ENCODE measurements at places on chromosomes 3 and 15.

DNA sequence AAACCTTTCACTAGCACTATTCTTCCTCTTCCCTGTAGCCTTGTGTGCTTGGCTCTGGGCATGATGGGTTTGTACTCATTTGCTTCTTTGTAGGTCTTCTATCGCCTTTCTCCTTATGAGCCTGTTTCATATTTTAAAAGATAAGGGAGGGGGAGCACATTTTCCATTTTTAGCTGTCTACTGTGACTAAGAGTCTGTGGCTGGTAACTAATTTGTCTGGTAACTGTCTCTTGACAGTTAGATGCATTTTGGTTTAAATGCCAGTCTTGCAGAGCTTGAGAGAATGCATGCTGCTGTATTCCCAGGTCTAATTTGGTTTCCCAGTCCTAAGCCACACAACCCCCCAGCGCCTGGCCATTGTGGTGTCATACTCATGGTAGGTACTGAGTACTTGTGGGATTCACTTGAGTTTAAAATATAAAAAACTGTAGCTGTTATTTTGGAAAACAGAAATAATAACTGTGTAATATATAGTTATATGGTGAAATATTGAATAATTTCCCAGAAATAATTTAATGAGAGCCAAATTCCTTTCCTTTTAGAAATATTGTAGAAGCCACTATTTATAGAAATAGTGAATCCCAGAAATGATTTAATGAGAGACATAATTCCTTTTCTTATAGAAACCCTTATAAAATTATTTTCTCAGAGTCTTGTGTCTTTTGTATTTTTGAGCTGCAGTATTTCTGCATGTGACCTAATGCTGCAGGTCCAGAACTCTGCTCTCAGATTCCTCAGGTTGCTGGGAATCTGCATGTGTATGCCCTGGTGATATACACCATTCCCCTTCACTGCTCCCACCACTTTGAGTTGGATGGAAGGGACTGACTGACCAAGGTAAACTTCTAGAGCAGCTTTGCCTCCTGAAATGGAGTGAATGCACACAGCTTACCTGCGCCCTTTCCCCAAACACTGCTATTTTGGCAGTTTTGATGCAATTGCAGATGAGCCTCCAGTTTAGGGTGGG, 13.9 kb upstream of the GPR171 start:
- DNase-seq: no peak

DNA sequence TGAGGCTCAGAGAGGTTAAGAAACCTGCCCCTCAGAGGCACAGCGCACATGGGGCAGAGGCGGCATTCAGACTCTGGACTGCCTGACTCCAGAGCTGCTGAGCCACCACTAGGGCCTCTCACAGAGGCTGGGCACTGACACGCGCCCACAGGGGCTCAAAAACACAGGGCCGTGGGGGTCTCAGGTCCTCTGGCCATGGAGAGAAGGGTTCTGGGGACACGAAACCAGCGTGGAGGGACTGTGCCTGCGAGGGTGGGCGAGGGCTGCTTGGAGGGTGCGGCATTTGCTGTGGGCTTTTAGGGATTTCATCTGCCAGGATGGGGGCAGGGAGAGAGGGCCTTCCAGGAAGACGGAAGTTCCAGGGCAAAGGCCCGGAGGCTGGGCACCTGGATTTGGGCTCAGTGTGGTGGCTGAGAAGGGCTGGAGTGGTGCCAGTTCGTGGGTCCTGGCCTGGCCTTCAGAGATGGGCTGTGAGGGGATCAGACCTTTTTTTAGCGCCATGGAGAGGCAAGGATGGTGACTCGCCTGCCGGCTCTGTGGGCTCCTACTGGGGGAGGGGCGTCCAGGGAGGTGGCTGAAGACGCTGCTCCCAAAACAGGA, 69.6 kb downstream of the EFCAB12 start:
- no peak for DNase-seq

- DNase-seq: no peak
These were observed 255.5 kb downstream of the EPHB1 start for GRCh38 chr3:135050536-135050935.

GRCh38 chr3:27637346-27637995, 84.7 kb downstream of the EOMES start:
- no peak for DNase-seq

GRCh38 chr15:63481105-63481810, 23.1 kb upstream of the USP3 start:
- no peak for DNase-seq

DNA sequence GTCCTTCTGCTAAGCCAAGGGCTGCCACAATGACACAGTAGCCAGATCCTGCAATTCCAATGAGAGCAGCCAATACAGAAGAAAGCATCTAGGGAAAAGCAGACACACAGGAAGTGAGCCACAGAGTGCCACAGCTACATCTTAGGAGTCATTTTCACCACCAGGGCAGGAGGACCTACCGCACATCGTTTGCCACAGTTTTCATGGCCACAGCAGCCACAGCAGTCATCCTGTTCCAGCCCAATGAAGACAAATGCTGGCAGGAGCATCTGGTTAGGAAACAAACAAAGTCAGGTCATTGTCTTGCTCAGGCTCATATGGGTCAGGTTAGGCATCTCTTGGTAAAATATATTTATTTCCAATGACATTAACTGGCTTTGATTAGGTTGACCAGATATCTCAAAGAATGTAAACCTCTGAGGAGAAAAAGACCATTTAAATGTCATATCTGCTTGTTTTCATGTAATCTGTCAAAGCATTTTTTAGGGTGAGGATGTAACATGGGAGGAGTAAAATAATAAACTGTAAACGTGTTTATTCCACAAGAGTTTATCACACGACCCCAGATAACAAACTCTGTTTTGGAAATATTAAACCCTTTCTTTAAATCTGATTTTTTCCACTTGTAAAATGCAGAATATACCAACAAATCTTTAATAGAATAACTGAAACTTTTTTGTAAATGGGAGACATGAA, 1.8 kb downstream of the TM4SF1 start:
- no peak for DNase-seq

DNA sequence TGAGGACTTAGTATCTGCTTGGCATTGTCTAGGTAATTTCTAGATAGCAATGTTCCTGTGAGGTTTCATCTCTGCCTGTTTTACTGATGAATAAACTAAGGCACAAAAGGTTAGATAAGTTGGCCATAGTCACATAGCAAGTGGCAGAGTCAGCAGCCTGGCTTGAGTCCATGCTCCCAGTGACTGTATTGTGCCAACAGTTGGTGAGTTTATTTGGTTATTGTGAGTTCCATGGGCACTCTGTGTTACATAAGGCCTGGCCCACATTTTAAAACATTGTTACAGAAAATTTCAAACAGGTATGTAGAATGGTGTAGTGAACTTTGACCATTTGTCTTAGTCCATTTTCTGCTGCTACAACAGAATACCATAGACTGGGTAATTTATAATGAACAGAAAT, 15.2 kb downstream of the MCM2 start:
- no peak for DNase-seq

DNA sequence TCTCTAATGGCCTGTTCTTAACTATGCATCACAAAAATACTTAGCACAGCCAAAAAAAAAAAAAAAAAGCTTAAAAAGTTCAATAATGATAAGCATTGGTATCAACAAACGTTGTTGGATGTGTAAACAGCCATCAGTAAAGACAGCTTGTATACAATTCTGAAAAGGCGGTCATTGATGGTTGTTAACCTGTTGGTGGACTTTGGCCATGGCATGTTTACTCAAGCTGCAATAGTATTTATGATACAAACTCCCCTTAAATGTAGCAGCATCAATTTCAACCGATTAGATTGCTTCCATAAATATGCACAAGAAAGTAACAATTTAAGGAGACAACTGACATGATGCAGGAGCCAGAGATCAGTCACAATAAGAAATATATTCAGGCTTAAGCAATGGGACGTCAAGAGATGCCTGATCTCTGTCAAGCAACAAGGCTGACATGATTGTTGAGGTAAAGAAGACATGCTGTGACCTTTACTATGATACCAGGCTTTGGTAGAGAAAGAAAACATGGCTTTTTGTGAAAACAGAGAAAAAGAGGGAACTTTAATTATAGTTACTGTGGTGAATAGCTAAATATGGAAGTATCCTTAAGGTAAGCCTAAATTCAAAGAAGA, 14.2 kb upstream of the SLC7A14 start:
- no peak for DNase-seq

DNA sequence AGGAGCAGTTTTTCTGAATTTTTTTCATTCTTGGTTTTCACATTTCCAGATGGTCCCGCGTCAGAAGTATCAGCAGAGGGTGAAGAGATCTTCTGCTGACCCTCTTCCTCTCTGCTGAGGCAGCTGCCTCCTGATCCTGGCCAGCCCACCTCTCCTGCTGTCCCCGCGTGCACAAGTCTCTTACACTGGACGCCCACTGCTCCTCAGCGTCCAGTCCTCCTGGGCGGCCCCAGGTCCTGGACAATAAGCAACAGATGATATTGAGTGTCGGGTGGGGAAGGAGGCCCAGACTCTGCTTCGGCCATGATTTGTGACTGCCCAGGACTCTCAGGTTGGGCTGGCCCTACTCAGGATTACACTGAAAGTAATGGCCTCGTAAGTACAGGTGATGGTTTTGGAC, 50.1 kb downstream of the KLHL25 start:
- DNase-seq: no peak

DNA sequence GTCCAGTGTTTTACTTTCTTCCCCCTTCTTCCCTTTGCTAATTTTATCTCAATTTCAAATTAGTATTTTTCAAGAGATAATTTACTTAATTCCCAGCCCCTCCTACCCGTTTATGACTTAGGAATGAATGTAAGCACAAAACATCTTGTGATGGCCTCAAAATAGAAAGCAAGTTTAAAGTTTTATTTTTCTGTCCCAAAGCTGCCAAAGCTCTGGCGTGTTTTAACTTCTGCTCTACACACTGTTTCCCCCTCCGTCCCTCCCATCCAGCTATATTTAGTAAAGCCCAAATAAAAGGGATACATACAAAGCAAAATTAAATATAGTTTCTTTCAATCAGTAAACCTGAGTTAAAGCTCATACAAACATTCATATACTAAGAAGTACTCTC, 59.9 kb downstream of the IGF2BP2 start:
- DNase-seq: no peak

GRCh38 chr3:21531909-21532308, 219.1 kb downstream of the ZNF385D start:
- no peak for DNase-seq

- no peak for DNase-seq
These were observed 8.6 kb upstream of the ST8SIA2 start for GRCh38 chr15:92385096-92385495.

DNA sequence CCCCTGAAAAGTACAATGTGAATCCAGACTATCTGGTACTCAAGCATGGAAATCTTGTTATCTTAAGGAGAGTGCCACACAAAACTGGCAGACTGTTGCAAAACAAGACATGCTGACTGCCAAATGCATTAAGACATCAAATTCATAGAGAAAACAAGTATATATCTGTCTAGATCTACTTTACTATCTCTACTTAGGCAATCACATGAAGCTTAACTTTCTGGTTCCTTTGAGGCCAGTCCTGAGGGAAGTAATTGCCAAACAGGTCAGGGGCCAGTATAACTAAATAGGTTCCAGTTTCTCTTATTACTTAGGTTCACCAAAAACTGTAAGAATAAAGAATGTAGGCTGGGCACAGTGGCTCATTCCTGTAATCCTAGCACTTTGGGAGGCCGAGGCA, 15.9 kb upstream of the SLC4A7 start:
- DNase-seq: no peak

DNA sequence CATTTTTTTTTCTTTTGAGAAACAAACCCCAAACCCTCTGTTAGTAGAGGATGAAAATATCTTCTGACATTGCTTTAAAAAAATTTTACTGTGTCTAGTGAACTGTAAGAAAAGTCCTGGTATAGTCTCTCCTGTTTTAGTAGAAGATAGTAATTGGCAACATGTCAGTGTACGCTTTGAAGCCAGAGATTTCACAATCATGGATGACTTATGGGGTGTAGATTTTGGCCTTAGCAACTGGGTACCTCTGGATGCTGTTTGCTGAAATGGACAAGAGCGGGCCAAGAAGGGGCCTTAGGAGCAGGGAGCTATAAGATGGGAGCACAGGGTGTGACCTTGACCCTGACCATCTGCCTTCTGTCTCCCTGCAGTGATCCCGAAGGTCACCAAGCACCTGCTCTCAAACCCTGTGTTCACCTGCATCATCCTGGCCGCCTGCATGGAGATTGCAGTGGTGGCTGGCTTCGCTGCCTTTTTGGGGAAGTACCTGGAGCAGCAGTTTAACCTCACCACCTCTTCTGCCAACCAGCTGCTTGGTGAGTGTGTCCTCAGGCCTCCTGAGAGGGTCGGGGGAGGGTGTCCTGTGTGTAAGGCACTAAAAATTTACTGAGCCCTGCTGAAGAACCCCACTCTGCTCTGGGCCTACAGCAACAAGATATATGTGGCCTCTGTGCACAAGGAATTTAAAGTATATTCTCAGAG, 266.7 kb downstream of the SLCO3A1 start:
- no peak for DNase-seq

DNA sequence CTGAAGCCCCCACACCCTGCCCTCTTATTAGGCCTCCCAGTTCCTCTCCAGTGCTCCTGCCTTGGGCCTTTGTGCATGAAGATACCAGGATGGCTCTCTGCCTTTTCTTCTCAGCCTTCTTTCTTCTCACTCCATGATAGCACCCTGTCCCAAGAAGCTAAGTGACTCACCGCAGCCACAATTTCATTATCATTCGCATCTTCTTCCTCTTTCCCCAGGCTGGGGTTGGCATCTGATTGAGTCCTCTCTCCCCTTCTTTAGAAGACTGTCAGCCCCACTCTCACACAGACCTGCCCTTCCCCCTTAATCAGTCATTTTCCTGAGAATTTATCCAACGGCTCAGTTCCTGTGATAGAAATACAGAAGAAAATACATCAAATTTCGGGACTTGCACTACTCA, 102.0 kb downstream of the STAC start:
- DNase-seq: no peak
